Stimulated activated CD4-positive, alpha-beta T cell treated with anti-CD3 and anti-CD28 coated beads, TNF-alpha, amount 100 ng/mL, for 4 hours (primary cell): ENCODE measurements at places on chromosomes 6 and 20.

GRCh38 chr20:59136027-59136426 is 27.6 kb upstream of the ZNF831 start:
- DNase-seq: no peak

- DNase-seq: no peak
These were observed 19.7 kb downstream of the VAPB start for GRCh38 chr20:58408603-58409246.

GRCh38 chr20:23303325-23304102 is 47.1 kb upstream of the NXT1 start:
- no peak for DNase-seq

- DNase-seq: no peak
These were observed 207.2 kb downstream of the BTBD9 start for GRCh38 chr6:38432479-38432878.

DNA sequence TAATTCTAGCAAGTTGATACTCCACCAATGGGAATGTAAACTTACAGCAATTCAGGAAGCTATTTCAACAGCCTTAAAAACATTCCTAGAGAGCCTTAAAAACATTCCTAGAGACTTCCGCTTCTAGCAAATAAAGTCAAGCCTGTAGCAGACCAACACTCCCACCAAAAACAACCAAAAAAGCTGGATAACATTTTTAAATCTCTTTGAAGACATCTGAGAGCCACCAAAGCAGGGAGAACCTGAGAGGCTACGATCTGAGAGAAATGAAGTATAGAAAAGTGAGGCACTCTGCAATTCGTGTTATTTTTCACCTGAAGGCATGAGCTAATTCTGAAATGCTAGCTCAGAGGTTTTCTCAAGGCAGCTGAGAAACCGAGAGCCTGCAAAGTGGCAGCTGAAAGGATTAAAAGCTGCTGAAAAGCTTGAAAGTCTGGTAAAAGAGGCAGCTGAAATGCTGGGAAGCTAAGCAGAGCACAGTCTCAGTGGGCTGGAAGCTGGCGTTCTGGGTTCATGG is 20.9 kb downstream of the GPR63 start:
- DNase-seq: no peak

DNA sequence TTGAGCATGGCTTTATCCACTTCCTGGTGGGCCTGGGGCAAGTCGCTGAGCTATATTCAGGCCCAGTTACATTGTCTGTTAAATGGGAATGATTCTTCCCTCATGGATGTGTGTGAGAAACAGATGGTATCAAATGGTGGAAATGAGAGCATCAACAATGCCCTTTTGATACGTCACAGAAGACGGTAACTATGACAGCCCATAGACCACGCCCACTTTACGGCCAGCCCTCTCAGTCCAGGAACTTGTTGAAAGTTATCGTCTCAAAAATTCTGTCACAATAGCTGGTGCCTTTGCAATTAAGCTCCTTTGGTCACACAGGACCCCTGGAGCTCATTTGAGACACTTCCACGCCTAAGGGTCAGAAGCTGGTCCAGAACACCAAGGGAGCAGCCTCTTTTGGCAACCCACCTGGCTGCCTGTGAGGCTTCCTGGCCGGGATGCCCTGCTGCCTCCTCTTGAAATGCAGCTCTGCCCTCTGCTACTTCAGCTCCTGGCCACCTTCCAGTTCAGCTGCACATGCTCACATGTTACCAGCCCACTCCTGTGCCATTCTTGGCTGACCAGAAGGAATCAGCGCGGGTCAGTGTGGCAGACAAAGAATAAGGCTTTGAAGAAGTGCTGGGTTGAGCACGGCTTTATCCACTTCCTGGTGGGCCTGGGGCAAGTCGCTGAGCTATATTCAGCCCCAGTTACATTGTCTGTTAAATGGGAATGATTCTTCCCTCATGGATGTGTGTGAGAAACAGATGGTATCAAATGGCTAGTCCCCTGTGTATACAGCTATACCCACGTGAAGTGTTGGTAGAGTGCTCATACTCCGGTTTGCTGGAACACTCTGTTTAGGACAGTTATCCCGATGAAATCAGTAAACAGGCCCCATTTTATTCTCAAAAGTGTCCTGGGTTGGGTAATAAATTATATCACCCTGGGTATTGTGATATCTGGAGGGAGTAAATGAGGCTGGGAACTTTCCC is 199.2 kb upstream of the SUPT3H start:
- DNase-seq: no peak

- no peak for DNase-seq
These were observed 15.4 kb downstream of the TMEM14B start for GRCh38 chr6:10763006-10763405.

- DNase-seq: no peak
These were observed 10.9 kb downstream of the ECHDC1 start for GRCh38 chr6:127332383-127332961.

DNA sequence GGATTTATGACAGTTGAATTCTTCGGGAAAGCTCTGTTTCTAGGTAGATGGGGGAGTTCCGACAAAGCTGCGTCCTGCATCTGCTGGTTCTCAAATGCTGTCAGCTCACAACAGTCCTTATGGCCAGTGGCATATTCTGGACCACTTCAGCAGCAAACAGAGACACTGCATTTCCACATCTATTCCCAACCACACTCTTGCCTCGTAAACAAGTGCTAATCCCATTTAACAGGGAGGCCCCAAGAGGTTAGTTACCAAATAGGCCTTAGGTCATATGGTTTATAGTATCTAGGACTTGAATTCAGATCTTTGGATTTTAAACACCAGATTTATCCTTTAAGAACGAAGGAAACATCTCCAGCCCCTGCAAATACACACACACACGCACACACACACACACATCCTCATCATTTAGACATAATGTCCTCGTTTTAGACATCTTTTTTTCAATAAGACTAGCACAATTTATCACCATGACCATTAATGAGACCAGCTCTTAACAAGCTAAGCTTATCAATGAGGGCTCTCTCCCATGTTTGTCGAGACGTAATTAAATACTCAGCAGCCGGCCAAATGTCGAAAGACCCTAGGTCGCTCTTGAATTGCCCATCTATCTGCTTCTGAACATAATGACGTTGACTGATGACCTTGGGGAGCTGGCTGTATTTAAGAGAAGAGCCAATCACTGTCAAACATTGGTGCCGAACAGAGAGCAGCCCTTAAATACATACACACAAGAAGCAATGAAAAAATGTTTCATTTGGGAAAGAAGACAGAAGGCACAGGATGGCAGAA is 84.5 kb downstream of the PSMG4 start:
- no peak for DNase-seq

DNA sequence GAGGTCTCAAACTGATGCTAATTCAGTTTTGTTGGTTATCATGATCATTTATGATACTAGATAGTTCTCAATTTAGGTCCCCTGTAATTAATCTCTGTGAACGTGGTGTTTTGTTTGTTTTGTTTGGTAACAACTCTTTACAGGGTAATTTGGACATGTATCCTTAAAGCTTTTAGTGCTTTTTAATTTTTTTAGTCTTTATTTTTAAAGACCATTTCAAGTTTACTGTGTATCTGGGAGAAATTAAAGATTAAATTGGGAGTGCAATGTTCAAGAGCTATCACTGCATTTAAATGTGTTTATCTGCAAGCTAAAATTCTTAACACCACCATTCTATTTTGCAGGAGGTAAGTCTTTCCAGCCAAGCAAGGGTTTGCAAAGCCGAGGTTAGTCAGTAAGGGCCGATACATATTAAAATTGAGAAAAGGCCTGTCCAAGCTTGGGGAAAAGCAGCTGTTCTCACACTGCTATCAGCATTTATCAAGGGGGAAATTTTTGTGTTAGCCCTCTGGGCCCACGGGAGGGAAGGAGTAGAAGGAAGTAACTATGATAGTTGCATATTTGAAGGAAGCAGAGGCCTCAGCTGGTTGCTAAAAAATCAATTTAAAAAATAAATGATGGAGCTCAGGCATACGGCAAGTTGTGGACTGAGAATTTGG is 59.3 kb upstream of the ZNF217 start:
- no peak for DNase-seq

DNA sequence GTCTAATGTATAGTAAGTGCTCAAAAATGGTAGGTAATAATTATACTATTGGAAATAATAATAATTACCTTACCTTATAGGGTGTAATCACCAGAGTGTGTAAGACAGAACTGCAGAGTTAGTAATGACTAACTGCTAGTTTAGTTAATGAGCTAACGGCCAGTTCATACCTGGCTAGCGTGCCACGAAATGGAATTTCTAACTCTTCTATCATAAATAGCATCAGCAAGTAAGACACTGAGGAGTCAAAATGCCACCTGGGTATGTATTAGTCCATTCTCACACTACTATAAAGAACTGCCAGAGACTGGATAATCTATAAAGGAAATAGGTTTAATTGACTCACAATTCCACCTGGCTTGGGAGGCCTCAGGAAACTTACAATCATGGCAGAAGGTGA is 63.4 kb upstream of the CEP85L start:
- DNase-seq: no peak

GRCh38 chr20:17634661-17635331 is 47.2 kb downstream of the RRBP1 start:
- DNase-seq: no peak
